IMR-90 (cell line): ENCODE measurements at places on chromosomes 2 and 18. TPM values are rescaled to one million over a fixed set of nuclear protein-coding genes. Genes with fewer than 3 reads are reported as not detected.

ZFP36L2 gene
- 1.8 and 2.2 TPM in 2 replicates for total RNA-seq

PKDCC gene
- total RNA-seq, result 50.3 and 55.6 TPM in 2 replicates

DNA sequence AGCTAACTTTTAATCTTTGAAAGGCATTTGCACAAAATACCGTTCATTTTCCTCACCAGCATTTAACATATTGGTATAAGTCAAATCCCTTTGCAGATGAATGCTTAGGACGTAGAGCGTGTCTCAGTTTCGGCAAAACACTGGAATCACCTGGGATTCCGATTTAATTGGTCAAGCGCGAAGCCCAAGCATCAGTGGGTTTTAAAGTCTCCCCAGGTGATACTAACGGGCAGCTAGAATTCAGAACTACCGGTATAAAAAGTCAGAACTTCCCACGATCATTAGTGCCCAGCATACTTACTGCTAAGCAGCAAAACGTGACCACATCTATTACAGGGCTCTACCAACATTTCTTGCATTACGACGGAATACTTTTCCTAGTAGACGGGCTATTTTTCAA, 24.6 kb downstream of the ALPK2 start:
- no peak for DNase-seq
- no peaks in the 10 kb centered on the region for H3K27me3 ChIP-seq
- H3K4me1 ChIP-seq, result peaks cover 11% of the 10 kb centered on the region
- no peak overlapping the region for H3K27ac ChIP-seq

DNA sequence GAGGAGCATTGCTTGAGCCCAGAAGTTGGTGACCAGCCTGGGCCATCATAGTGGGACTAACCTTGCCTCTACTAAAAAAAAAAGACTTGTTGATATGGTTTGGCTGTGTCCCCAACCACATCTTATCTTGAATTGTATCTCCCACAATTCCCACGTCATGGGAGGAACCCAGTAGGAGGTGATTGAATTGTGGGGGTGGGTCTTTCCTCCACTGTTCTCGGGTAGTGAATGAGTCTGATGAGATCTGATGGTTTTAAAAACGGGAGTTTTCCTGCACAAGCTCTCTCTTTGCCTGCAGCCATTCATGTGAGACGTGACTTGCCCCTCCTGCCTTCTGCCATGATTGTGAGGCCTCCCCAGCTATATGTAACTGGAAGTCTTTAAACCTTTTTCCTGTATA, 47.0 kb downstream of the PROC start:
- H3K4me1 ChIP-seq, result no peaks in the 10 kb centered on the region
- H3K27ac ChIP-seq, result no peak overlapping the region
- H3K36me3 ChIP-seq, result peaks cover 3% of the 10 kb centered on the region
- DNase-seq, result no peak
- no peak overlapping the region for H3K4me3 ChIP-seq
- no peaks in the 10 kb centered on the region for H3K27me3 ChIP-seq

GRCh38 chr2:145411493-145411892, 891.6 kb upstream of the ZEB2 start:
- no peak overlapping the region for H3K4me3 ChIP-seq
- H3K27ac ChIP-seq, result no peak overlapping the region
- no peaks in the 10 kb centered on the region for H3K36me3 ChIP-seq
- DNase-seq, result no peak
- no peaks in the 10 kb centered on the region for H3K4me1 ChIP-seq
